ENCODE measurements at places on chromosomes 5 and 9.

- no peak for DNase-seq
Observed at GRCh38 chr5:56595566-56595965, 219.8 kb upstream of the MAP3K1 start.

DNA sequence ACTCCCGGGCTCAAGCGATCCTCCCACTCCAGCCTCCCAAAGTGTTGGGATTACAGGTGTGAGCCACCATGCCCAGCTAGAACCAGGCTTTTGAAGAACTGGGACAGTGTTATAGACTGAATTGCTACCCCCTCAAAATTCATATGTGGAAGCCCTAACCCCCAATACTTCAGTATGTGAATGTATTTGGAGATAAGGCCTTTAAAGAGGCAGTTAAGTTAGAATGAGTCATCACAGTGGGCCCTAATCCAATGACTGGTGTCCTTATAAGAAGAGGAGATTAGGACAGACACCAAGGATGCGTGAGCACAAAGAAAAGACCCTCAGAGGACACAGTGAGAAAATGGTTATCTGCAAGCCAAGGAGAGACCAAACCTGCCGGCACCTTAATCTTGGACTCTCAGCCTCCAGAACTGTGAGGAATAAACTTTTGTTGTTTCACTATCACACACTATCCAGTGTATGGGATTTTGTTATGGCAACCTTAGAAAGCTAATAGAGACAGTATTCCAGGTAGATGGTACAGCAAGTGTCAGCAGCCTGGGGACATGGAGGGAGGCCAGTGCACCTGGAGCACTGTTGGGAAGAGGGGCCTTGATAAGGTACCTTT is 31.4 kb upstream of the ERGIC1 start:
- no peak for DNase-seq

DNA sequence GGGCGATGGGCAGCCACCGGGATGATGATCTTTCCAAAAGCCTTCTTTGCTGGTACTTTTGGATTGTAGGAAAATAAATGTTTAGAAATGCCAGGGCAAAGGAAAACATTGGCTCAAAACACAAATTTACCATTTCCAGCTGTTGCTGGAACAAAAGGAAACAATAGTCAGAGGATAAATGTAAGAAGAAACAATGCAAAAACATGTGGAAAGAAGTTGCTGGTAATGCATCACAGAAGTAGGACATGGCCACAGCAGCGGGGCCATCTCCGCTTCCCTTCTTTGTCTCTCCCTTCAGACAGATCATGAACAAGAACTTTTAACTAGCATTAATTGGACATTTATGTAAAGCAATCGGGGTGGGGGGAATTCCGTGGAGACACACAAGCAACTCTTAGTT is 184.5 kb downstream of the EBF1 start:
- no peak for DNase-seq

DNA sequence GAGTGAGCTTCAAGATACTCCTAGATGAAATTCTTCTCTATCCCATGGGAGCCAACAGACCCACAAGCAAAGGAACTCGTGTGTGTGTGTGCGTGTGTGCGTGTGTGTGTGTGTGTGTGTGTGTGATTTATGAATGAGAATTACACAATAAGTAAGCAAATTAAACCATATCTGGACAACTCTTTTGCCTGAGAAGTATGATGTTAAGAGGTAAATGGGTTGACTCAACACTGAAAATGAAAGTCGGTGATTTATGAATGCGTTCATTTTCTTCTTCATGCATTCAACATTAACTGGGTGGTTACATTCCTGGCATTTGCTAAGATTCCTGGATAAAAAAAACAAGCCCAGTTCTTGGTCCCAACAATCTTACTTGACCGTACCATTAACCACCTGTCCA is 171.3 kb upstream of the ZNF462 start:
- DNase-seq, result no peak

DNA sequence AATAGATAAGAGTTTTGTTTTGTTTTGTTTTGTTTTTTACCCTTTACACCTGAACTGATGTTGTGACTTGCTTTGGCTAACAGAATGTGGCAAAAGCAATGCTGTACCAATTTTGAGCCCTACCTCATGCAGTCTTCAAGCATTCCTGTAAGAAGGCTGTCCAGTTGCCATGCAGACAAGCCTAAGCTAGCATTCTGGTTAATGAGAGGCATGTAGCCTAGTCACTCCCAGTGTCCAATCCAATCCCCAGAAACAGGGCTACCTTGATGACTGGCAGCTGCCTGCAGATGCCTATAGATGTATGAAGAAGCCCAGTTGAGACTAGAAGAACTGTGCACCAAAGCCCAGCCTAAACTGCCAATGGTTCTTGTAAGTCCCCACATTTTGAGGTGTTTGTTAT is 9.4 kb upstream of the EFNA5 start:
- DNase-seq, result no peak

DNA sequence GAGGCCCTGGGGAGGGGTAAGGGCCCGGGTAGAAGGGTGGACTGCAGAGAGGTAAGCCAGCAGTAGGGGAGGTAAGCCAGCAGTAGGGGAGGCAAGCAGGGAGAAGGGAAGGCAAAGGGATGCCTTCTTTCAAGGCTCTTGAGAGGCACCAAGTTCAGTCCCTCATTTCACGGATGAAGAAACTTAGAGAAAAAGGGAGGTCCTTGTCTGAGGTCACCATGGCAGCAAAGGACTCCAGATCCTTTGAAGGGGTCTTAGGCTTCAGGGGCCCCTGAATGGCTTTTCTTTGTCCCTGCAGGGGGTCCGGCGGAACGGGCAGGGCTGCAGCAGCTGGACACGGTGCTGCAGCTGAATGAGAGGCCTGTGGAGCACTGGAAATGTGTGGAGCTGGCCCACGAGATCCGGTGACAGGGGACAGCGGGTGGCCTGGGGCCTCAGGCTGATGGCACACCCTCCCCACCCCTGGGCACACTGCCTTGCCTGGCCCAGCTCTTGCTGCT is 42.6 kb downstream of the RGS3 start:
- no peak for DNase-seq

GRCh38 chr9:133604856-133605255 is 4.3 kb downstream of the FAM163B start:
- DNase-seq, result no peak

- no peak for DNase-seq
Observed at GRCh38 chr9:89815061-89815902, 210.5 kb downstream of the GADD45G start.

GRCh38 chr5:77186652-77187370 is 23.7 kb upstream of the PDE8B start:
- no peak for DNase-seq

GRCh38 chr5:109997161-109997560 is 307.4 kb downstream of the MAN2A1 start:
- DNase-seq, result no peak

DNA sequence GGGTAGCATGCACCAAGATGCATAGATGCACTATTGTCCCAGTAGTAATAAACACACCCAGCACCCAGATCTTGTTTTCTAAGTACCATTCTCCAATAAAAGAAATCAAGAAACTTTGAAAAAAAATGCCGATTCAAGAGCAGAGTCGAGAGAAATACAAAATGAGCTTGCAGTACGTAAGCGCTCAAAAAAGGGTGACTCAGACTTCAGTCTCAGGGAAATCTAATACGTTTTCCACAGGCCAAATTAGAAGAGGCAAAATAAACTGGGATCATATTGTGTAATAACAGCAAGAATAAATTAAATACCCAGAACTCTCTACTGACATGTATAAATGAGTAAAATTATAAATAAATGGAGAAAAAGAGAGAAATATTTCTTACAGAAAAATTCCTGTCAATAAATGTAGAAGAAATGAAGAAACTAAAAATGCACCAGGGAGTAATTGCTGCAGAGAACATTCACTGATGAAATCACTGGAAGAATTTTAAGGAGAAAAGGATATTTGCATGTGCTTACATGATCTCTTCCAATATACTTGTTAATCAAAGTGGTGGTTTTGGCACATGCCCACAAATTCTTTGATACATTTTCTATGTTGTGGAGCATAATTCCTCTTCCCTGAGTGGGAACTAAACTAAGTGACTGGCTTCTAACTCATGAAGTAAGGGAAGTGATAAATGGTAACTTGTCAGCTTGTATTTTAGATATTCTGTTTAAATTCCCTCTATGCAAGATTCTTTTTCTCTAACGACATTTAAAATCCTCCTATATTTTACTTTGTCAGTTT is 567.6 kb upstream of the ADAMTS16 start:
- DNase-seq, result no peak

DNA sequence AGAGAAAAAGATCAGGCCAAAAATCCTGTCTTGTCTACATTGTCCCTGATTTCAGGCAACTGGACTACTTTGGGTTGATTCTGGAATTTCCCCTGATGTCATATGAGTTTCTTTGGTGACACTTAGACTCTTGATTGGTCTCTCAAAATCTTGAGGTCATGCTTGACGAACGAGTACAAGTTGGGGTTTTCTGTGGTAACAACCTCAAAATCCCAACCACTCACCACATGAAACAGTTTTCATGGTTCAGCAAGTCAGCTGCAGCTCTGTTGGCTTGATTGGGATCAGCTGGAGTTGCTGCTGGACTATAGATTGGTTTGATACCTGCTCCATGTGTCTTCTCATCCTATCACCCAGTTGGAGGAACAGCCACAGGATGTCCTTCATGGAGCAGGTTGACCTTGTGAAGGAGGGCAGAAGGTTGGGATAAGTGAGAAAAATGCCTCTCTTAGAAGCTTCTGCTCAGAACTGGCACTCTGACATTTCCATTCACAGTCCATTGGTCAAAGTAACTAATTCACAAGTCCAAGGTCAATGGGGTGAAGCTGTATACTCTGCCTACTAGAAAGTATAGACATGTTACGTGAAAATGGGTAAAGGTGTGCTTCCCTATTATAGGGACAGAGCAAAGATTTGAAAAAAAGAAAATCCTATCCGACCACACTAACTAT is 284.5 kb downstream of the SH3GL2 start:
- DNase-seq, result no peak

DNA sequence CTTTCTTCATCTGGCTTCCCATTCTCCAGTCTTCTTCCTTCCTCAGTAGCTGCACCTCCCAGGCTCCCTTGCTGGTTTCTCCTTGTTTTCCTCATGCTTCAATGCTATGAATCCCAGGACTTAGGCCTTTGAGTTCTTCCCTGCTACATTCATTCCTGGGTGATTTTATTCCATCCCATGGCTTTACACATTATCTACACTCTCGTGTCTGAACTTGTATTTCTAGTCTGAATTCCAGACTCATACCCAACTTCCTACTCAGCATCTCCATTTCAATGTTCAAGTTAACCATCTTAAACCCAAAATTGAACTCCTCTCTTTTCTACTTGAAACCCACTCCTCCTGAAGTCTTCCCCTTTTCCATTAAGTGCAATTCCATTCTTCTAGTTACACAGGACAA is 20.0 kb downstream of the SLC24A2 start:
- DNase-seq, result no peak

DNA sequence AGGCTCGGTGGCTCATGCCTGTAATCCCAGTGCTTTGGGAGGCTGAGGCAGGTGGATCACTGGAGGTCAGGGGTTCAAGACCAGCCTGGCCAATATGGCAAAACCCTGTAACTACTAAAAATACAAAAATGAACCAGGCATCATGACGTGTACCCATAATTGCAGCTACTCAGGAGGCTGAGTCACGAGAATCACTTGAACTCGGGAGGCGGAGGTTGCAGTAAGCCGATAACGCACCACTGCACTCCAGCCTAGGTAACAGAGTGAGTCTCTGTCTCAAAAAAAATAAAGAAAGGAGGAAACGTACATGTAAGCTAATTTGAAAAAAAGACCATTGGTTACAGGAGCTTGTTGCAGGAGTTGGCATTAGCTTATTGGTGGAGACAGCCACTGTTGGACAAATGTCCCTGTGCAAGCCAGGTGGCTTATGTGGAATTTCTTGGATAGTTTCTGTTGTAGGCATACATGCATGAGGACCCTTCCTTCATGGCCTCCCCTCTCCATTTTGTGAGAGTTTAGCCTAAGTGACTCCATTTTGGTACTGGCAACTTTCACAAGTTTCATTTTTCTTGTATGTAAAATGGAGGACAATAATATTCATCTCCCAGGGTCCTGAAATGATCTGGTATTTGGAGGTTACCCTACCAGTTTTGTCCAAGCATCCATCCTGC is 16.8 kb upstream of the RAB14 start:
- DNase-seq, result no peak

- DNase-seq, result no peak
Observed at GRCh38 chr9:36878986-36879982, 154.8 kb downstream of the PAX5 start.

GRCh38 chr9:134781591-134782302 is 98.9 kb upstream of the FCN2 start:
- no peak for DNase-seq

GRCh38 chr9:750249-750967 is 91.1 kb upstream of the DMRT1 start:
- no peak for DNase-seq

GRCh38 chr9:103169798-103170197 is 174.7 kb downstream of the CYLC2 start:
- no peak for DNase-seq

GRCh38 chr9:121813519-121814210 is 162.2 kb downstream of the DAB2IP start:
- DNase-seq, result no peak

- DNase-seq, result no peak
Observed at GRCh38 chr5:116923344-116923743, 348.7 kb upstream of the SEMA6A start.

DNA sequence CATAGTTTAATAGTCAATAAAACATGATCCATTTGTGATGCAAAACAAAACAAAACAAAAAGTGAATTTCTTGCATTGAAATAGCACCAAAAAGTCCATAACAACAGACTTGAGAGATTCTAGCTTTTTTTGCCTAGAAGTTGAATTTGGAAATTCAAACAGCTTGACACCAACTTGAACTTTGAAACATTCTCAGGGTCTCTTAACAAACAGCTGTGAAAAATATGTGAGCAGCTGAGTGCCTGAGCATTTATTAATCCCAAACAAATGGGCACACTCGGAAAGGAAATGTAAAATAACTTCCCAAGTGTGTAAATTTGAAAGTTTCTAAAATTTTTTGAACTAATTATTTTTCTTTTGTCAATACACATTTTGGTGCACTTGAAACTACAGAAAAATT is 56.0 kb upstream of the HMHB1 start:
- DNase-seq, result no peak

DNA sequence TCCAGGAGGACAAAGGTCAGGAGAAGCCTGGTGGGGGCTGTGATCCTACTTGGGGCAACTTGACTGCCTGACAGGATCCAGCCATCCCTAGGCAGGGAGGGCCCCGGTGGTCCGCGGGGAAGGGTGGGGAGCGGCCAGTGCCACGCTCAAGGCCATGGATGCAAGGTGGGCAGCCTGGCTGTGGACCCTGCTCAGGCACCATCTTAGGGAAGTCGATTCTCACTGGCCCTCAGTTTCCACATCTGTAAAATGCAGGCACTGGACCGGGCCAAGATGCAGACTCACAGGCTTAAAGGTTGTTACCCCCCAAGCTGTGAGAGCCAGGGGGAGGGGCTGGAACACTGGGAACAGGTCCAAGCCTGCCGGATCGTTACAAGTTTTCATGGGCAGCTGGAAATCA is 8.7 kb upstream of the DOLPP1 start:
- DNase-seq, result no peak

GRCh38 chr5:162268694-162269481 is 201.3 kb downstream of the GABRG2 start:
- no peak for DNase-seq

GRCh38 chr5:138824924-138825863 is 49.9 kb downstream of the LRRTM2 start:
- no peak for DNase-seq

- no peak for DNase-seq
Observed at GRCh38 chr5:123790226-123790625, 278.2 kb downstream of the CSNK1G3 start.
